ENCODE measurements at places on chromosomes 12 and 14.

GRCh38 chr12:110530511-110530910, 28.4 kb downstream of the RAD9B start:
- no peak for DNase-seq

DNA sequence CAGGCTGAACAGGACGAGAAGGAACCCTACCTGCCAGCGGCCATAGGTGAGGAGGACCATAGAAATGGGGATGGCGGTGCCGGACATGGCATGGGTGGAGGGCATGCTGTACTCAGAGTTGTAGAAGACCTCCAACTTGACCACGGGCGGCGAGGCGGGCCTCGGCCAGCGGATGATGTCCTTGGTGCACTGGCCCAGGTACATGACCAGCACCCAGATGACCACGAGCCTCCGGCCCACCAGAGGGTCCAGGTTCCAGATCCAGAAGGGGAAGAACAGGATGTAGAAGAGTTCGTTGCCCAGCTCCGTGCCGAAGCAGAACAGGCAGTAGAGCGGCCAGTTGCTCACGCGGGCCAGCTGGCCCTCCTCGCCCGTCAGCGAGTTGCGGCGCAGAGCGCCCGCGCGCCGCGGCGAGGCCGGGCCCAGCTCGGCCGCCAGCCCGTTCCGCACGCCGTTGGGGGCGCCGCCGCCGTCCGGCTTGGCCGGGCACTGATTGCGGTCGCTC, 582 bp downstream of the SGPP1 start:
- peak; percentile 23 for DNase-seq

DNA sequence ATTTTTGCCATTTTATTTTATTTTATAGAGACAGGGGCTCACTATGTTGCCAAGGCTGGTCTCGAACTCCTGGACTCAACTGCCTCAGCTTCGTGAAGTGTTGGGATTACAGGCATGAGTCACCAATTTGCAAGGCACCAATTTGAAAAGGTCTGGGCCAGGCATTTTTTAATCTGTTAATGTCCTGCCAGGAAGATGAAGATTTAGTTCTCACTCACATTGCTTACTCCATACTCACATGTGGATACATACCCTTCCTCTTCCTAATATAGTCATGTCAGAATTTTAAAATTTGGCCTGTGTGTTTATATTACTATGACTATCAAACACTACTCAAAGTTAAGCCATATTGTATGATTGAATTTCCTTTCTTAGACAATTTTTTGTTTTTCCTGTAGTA, 15.3 kb upstream of the EML1 start:
- no peak for DNase-seq

- no peak for DNase-seq
Observed at GRCh38 chr14:81633496-81633895, 99.8 kb upstream of the SEL1L start.

- no peak for DNase-seq
Observed at GRCh38 chr12:7989827-7990491, 42.6 kb upstream of the FOXJ2 start.

- DNase-seq: no peak
Observed at GRCh38 chr14:101288436-101289229, 272.7 kb upstream of the DIO3 start.

- DNase-seq: peak; percentile 65
Observed at GRCh38 chr14:26598081-26598671, 343 bp upstream of the NOVA1 start.

DNA sequence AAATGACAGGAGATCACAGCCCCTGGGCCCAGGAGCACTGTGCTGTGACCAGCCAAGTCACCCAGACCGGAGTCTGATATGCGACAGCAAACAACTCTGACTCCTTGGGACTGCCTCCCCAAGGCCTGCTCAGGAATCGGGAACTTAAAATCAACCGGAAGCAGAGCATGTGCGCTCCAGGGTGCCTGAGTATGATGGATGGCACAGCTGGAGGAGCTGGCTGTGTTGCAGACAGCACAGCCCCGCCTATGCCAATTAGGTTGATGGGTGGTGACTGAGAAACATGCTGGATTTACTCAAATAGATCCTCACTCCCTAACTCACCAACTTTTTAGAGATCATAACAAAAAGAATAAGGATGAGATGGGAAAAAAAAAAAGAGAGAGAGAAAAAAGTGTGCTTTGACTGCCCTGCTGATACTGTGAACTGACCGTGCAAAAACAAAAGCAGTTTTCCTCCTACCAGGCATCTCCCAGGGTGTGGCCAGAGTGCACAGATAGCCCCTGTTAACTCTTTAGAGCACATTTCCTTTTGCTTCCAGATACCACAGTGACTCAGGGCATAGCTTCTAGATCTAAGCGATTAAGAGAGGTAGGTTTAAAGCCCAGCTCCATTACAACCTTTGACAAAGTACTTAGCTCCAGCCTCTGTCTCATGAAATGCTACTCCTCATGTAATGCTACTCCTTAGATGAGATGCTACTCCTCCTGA, 27.4 kb upstream of the STON2 start:
- no peak for DNase-seq

GRCh38 chr12:106229036-106229591, 18.7 kb downstream of the CKAP4 start:
- no peak for DNase-seq

DNA sequence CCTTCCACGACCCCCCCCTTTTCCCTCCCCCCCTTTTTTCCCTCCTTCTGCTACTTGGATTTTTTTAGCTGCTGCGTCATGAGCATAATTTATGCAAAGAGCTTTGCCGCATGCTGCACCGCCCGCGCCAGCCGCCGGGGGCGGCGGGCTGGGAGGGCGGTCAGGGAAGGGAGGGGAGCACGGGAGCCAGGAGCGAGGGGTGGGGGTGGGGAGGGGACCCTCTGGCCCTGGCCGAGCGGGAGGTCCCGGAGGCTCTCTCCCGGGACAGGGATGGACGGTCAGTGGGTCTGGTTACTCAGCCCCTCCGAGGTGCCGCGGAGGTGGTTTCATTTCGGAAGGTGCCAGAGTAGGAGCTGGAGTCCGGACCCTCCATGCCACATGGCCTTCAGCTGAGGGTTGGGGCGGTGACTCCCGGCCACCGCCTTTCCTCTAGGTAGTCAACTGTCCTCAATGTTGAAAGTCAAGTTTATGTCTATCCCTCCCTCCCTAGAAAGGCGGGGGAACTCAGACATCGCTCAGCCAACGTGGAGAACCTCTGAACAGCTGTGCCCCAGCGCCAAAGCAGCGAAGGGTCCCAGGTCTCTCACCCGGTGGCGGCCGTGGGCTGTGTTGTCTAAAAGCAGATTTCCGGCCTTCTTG, at the start of gene POU6F1:
Gene POU6F1, minus strand, starts transcription at position 95 of the 639 bp plus-strand sequence. CDS start 11,226 bp downstream, outside the sequence.
- DNase-seq: peak; percentile 65

DNA sequence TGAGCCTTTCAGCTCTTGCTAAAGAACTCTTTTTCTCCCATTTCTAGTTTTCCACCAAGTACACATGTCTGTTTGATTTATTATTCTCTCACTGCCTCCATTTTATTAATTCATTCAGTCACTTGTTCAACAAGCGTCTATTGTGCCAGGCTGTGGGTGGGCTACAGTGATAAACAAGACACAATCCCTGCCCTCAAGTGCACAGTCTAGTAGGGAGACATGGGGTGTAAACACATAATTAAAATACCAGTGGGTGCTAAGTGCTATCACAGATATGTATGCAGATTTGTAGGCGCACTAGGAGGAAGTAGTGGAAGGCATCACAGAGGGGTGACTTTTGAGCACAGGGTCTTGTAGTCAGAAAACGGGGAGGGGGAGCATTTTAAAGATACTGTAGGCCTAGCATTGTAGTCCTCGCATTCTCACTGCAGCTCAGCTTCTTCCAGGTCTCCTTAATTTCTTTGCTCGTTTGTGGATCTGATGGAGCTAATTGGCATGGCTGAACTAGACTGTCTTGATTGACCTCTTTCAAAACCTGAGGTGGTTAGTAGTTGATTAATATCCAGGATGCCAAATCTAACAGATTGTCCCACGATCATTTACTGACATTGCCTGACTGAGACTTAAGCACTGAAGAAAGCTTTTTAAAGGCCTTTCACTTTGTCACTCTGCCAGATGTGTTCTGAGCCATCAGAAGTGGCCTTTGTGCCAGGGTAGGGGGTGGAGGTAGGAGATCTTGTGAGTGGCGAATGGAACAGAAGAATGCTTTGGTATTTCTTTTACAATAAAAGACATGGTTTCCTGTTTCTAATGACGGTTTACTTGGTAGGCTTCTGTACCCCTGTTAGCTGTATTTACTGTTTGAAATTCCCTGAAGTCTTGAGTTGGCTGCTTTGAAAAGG, 116.9 kb downstream of the DIP2B start:
- DNase-seq: no peak

- no peak for DNase-seq
Observed at GRCh38 chr12:25713264-25713663, 160.2 kb upstream of the LMNTD1 start.
